ENCODE measurements at places on chromosomes 1 and 21.

- DNase-seq = no peak
These were observed 183.2 kb downstream of the DNM3 start for GRCh38 chr1:172024516-172024915.

GRCh38 chr1:26045722-26046245, at the start of gene SLC30A2:
Gene SLC30A2 (minus strand): TSS chr1:26046118. CDS start chr1:26045896, 222 bp downstream.
- DNase-seq = peak; percentile 16

DNA sequence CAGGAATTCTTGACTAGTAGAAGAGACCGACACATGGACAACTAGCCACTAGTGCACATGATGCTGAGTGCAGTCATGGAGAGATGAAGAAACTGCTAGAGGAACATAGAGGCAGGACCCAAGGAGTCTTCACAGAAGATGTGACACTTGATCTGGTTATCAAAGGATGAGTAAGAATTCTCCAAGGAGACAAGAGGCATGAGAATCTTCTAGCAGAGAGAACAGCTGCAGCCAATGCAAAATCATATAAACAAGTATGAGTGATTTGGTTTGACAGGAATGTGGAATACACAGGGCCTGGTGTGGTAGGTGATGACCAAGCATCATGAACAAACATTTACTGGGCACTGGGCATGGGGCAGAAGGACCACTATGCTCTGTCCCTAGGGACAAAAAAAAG, 140.9 kb upstream of the CTTNBP2NL start:
- DNase-seq = no peak

- DNase-seq = no peak
These were observed 32.0 kb upstream of the SH3D21 start for GRCh38 chr1:36274201-36274600.

GRCh38 chr1:46408356-46409062, 14.4 kb downstream of the FAAH start:
- no peak for DNase-seq

- DNase-seq = no peak
These were observed 335.5 kb downstream of the COL11A1 start for GRCh38 chr1:102772831-102773230.

DNA sequence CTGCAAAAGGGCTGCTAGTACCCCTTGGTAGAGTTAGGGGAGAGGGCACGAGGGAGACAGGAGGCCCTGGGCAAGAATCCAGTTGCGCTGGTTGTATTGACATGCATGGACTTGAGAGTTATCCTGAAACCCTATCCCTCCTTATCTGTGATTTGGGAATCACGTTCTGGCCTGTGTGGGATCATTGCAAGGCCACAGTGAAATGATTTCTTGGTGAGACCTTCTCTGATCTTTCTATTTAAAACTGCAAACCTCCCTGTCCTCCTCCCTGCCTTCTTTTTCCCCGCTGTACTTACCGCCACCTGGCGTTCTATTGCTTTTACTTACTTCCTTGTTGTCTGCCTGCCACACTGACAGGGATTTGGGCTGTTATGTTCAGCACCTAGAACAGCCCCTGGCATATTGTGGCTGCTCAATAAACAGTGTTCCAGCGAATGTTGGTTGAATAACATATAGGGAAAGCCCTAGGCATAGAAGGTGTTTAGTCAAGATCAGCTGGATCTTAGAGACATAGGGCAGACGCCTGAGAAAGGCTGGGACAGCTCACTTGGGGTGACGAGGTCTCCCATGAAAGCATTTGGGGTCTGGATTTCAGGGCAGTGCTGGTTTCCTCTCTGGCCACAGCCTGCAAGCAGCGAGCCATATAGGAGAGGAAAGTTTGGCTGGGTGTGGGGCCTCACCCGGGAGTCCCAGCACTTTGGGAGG, 25.6 kb downstream of the ALPL start:
- DNase-seq = peak; percentile 54

- no peak for DNase-seq
These were observed 5.7 kb downstream of the CCNL2 start for GRCh38 chr1:1393428-1393827.

DNA sequence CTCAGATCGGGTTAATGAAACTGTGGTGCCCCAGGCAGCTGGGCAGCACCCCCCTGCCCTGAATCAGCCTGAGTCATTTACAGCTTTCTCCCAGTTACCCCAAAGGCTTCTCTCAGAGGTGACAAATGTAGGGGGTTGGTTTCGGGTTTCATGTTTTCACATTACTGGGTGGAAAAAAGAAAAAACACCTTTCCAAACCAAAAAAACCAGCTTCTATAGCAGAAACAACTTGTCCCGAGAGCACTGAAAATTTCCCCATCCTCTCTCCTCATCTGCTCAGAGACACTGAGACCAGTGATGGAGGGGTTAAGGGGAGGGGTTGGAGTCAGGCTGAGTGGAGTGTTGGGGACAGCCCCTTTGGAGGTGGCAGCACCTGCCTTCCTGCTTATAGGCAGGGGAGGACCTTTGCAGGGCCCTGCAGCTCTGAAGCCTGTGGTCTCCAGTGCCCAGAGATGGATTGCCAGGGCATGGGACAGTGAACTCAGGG, 15.6 kb downstream of the UTP11 start:
- peak; percentile 63 for DNase-seq

DNA sequence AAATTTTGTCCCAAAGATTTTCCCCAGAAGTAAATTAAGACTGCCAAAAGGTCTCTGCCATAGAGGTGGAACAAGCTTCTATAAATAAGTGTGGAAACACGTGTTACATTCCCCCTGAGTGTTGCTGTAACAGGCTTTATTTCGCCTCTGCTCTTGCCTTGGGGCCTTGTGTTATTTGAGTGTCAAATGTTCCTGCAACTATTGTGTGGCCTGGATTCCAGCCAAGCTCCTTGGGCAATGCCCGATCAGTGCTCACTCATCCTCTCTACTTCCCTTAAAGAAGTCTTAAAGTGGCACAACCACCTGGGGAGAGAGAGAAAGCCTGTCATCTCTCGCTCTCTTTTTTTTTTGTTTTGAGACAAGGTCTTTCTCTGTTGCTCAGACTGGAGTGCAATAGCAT, 156.7 kb downstream of the NR5A2 start:
- DNase-seq = peak; percentile 12

GRCh38 chr1:166090244-166090643, 76.6 kb downstream of the FAM78B start:
- DNase-seq = no peak

DNA sequence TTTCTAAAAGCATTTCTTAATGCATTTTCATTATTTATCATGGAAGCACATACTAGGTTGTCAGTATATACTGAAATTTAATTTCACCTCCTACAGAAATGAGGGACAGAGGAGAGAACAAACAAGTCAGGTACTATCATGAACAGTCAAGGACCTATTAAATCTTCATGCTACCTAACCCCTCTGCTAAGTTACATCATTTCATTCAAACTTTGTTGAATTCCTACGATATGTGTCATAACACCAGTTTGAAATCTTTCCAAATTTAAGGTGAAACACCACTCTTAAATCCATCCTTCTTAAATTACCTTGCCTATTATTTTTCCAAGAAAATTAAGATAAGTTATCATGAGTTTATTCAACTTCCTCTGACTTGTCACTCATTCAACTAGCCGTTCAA, 78.9 kb downstream of the DENND1B start:
- no peak for DNase-seq

- no peak for DNase-seq
These were observed 9.3 kb downstream of the CTH start for GRCh38 chr1:70420320-70420719.

- DNase-seq = no peak
These were observed 622.3 kb upstream of the PLXNA2 start for GRCh38 chr1:208866386-208866955.

DNA sequence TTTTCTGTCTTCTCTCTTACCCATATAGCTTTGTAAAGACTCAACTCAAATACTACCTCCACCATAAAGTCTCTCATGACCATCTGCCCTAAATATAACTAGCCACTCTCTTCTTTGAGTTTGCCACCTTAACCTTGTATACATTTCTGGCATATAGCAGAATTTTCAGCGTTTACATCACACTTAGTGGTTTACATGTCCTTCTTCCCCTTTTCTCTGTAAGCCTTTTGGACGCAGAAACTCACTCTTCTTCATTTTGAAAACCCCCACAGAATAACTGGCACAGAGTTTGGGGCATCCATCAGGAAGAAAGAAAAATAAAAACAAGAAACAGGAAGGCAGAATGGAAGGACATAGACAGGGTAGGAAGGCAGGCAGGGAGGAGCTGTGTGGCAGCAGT, 131.8 kb upstream of the DUSP10 start:
- no peak for DNase-seq

GRCh38 chr1:1244192-1244811, 2.2 kb downstream of the C1QTNF12 start:
- DNase-seq = no peak

- no peak for DNase-seq
These were observed 15.1 kb upstream of the TARBP1 start for GRCh38 chr1:234494049-234494448.

- peak; percentile 2 for DNase-seq
These were observed 8.0 kb upstream of the B4GALT3 start for GRCh38 chr1:161185282-161185682.

DNA sequence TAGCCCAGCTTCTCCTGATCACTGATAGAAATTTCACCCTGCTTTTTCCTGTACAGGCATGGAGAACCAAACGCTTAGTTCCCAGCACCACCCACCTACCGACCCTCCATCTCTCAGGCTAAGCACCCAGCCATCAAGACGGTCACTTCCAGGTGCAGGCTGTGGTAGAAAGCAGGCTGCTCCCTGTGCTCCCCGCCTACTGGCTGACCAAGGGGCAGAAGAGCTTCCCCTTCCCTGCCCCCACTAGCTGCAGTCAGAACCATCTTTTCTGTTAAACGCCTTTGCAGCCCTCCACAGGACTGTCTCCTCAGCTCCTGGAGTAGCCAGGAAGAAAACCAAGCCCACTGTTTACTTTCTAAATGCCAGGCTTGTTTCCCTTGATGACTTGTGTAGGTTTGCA, 23.0 kb downstream of the SPATA46 start:
- DNase-seq = no peak

- DNase-seq = no peak
These were observed 175.6 kb downstream of the HHAT start for GRCh38 chr1:210504286-210504685.

- no peak for DNase-seq
These were observed 29.9 kb upstream of the SAMD13 start for GRCh38 chr1:84271441-84272151.

GRCh38 chr1:93438716-93439115, 9.2 kb upstream of the FNBP1L start:
- no peak for DNase-seq

DNA sequence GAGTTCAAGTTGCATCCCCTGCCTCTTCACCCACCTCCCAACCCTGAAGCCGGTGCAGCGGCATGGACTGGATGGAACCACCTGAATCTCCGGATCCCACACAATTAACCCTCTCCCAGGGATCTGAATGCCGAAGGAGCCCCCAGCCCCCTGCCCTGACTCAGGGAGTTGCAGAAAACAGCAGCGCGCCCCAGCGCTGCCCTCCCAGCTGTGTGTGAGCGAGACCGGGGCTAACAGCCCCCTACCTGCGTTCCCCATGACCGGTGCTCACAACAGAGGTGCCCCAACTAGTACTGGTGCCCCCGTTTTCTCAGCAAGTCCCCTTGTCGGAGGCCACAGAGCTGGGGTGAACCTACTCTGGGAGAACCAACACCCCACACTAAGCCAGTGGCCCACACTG, 136.8 kb downstream of the PRDM16 start:
- DNase-seq = no peak

- no peak for DNase-seq
These were observed 177.1 kb downstream of the NEGR1 start for GRCh38 chr1:72105201-72105600.

DNA sequence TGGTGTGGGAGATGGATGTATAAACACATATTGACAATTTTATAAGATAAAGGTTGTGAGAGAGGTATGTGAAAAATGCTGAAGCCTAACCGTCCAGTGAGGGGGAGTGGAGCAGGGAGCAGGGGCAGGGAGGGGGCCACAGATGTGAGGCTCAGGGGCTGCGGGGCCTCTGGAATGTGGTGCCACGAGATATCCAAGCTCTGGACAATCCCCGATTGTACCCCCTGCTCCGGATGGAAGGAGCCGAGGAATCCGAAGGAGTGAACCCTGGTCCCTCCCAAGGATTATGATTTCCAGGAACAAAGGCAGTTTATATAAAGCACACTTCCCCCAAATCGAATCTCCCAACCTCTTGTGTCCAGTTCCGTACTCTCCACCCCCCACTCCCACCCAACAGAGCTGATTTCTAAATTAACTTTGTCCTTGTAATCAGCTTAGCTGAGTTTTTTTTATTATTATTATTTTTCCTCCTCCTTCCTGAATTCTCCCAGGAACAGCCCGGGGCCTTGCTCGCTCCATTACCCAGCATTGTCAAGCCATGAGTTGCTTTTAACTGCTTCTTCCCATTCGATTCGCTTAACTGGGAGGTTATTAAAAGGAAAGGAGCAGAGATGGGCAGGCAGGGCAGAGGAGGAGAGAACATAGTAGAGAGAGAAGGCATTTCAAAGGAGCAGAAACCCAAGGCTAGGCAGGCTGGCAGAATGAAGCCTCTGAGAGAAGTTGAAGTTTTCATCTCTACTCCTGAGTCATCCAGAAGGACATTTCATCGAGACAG, 9.4 kb downstream of the KIRREL1 start:
- DNase-seq = no peak

DNA sequence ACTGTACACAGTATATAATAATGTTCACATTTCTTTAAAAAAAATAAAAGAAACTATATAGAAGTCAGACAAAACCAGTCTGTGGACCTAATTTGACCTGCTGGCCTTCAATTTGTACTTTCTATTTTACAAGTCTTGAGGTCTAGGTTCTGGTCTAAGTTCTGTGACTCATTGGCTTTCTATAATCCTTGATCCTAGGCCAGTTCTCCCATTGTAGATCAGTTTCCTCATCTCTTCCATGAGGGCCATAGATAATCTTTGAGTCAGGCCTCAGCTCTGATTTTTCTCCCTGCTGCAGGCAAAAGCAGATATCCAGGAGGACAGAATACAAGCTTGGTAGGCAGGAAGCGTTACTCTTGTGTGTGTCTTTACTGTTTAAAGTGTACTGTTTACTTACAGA, 603.7 kb upstream of the CAMK1G start:
- DNase-seq = no peak

- no peak for DNase-seq
These were observed 41.8 kb downstream of the XCL1 start for GRCh38 chr1:168617974-168618750.

DNA sequence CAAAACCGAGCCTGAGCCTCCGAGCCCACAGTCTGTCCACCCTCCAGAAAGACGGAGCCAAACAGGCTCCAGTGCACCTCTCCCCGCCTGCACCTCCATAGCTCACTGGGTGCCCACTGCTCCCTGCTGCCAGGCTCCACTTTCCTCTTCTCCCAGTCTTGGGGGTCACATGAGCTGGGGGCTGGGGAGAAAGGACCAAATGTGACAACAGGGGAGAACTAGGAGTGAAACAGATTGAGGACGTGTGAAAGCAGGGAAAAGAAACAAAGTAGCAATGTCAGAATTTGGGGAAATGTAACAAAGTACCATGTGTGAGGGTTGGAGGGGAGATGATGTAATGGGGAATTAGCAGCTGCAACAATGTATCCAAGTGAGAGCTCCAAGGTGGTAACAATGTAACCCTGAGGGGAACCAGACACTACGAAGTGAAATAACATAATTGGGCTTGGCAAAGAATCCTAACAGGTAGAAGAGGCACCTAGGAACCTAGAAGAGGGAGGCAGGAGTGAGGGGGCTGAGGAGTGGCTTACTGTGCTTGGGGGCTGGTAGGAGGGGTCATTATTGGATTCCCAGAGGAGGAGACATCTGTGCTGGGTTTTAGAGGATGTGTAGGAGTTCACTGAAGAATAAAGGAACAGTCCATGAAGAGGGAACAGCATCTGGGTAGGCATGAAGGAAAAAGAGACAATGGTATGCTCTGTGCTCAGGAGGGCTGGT, 12.5 kb downstream of the SDC3 start:
- no peak for DNase-seq
